Natural killer cell (primary cell): ENCODE measurements at places on chromosomes 7 and 10. TPM values are rescaled to one million over a fixed set of nuclear protein-coding genes. Genes with fewer than 3 reads are reported as not detected.

Gene CDK14
- 1.2 TPM for total RNA-seq

Gene HOXA5
- 0.52 TPM for total RNA-seq

DNA sequence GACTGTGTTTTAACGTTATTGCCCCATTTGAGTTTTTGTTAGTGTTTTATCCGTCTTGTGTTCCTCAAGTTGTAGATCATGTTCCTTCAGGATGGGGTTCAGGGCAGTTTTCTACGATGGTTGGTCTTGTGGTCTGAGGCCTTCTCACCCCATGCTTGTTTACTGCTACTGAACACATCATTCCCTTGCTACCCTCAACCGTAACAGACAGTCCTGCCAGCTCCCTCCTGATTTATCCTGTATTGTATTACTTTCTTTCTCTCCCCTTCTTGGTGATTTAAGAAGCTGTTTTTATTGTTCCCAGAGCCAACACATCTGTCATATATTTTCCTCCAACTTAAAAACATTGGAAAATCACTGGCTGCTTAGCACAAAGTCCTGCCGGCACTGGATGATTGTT is 719.8 kb downstream of the INHBA start:
- H3K27ac ChIP-seq = no peak overlapping the region
- DNase-seq = no peak
- H3K4me1 ChIP-seq = no peaks in the 10 kb centered on the region
- no peak overlapping the region for H3K4me3 ChIP-seq
- no peaks in the 10 kb centered on the region for H3K36me3 ChIP-seq

DNA sequence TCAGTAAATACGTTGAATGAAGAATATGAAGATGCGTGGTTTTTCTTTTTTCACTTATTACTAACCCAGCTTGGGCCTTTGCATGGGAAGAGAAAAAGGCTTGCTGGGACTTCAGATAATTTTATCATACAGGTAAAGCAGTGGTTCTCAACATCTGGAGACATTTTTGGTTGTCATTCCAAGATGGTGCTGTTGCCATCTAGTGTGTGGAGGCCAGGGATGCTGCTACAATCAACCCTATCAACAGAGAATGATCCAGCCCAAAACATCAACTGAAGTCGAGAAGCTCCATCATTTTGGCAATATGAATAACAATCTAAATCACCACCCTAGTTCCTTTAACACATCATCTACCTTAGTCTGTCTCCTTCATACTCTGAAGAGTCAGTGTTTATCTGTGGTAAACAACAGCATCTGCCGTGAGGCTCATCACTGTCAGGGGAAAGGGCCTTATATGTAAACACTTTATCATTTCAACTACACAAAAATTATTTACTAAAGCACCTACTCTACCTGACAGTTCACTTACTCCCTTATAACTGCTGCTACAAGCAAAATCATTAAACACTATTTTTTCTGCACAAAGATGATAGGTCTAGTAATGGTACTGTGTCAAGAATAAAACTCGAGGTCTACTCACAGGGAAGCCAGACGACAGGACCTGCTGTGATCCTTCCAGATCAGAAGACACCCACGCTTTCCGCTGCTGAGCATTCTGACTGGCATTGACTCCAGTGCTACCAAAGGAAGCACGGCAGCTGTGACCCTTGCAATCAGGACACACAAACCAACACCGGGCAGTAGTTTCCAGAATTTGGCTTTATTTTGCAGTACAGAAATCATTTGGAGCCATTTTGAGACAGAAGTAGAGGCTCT is 48.6 kb downstream of the GDI2 start:
- no peak overlapping the region for H3K27ac ChIP-seq
- no peaks in the 10 kb centered on the region for H3K4me1 ChIP-seq
- DNase-seq = no peak
- no peaks in the 10 kb centered on the region for H3K27me3 ChIP-seq
- peaks cover 73% of the 10 kb centered on the region for H3K36me3 ChIP-seq
- no peak overlapping the region for H3K4me3 ChIP-seq

DNA sequence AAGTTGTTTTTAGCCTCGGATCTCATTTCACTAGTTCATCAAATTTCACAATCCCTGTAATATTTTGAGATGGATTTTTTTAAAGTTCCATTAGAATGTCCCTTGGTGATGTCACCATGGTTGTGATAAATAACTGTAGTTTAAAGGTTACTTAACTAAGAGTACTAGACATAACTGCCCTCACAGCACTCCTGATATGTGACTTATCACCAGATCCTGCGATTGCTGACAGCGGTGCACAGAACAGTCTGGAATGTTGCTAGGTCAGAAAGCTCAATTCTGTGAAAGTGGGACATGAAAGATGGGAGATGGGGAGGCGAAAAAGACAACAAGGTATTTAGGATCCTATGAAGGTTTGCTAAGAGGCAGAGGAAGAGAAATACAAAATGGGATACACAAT is 40.2 kb downstream of the FAM13C start:
- H3K27me3 ChIP-seq = no peaks in the 10 kb centered on the region
- H3K36me3 ChIP-seq = no peaks in the 10 kb centered on the region
- no peak overlapping the region for H3K27ac ChIP-seq
- no peak overlapping the region for H3K4me3 ChIP-seq

DNA sequence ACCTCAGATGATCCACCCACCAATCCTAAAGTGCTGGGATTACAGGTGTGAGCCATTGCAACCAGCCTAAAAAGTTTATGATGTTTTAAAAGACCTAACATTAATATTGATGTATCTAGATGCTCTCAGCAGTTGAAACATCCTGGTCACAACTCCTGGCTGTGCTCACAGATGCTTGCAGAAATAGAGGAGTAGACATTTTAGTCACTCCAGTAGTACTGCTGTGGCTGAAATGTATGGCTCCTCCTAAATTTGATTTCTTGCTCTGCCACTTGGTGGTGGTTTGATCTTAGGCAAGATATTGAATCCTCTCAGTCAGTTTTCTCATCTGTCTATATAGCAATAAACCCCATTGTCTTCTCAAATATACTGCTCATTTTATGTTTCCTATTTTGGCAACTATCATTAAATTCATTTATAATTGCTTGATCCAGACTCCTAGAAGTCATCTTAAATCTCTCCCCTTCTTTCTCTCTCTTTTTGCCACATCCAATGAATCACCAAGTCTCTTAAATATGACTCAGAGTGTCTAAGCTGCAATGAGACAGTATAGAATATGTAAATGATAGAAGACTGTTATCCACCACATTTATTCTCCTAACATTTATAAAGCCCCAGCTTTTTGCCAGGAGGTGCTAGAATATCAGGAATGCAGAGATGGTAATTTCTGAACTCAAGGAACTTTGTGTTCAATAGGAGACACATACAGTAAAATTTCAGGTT is 78.1 kb upstream of the NRBF2 start:
- no peaks in the 10 kb centered on the region for H3K36me3 ChIP-seq
- no peaks in the 10 kb centered on the region for H3K4me1 ChIP-seq
- no peak overlapping the region for H3K4me3 ChIP-seq
- H3K27ac ChIP-seq = no peak overlapping the region
- no peaks in the 10 kb centered on the region for H3K27me3 ChIP-seq

DNA sequence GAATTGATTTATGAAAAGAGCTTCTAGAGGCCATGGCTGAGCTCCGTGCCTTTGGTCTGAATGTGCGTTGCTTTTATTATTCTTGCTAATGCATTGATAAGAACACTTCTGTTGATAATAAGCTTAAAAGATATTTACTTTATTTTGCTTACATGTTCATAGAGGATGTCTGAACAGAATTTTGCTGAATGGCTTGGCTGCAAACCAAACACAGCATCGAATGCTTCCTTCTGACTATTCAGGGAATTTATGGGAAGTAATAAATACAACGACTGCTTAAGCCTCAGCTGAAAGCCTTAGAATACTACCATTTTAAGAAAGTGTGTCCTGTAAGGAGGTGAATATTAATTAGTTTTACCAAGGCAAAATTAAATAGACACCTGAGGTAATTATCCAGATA is 643.5 kb upstream of the POT1 start:
- H3K36me3 ChIP-seq = no peaks in the 10 kb centered on the region
- DNase-seq = no peak
- H3K27me3 ChIP-seq = no peaks in the 10 kb centered on the region
- H3K27ac ChIP-seq = no peak overlapping the region
- no peaks in the 10 kb centered on the region for H3K4me1 ChIP-seq

GRCh38 chr10:28890121-28890950 is 213.0 kb downstream of the BAMBI start:
- H3K4me1 ChIP-seq = no peaks in the 10 kb centered on the region
- no peaks in the 10 kb centered on the region for H3K27me3 ChIP-seq
- H3K36me3 ChIP-seq = no peaks in the 10 kb centered on the region
- H3K27ac ChIP-seq = no peak overlapping the region

Gene AQP1
- total RNA-seq = 1.4 TPM

- H3K27ac ChIP-seq = no peak overlapping the region
- no peak for DNase-seq
- no peaks in the 10 kb centered on the region for H3K27me3 ChIP-seq
- no peaks in the 10 kb centered on the region for H3K36me3 ChIP-seq
Measured at GRCh38 chr10:23516530-23516929, 77.7 kb downstream of the OTUD1 start.

DNA sequence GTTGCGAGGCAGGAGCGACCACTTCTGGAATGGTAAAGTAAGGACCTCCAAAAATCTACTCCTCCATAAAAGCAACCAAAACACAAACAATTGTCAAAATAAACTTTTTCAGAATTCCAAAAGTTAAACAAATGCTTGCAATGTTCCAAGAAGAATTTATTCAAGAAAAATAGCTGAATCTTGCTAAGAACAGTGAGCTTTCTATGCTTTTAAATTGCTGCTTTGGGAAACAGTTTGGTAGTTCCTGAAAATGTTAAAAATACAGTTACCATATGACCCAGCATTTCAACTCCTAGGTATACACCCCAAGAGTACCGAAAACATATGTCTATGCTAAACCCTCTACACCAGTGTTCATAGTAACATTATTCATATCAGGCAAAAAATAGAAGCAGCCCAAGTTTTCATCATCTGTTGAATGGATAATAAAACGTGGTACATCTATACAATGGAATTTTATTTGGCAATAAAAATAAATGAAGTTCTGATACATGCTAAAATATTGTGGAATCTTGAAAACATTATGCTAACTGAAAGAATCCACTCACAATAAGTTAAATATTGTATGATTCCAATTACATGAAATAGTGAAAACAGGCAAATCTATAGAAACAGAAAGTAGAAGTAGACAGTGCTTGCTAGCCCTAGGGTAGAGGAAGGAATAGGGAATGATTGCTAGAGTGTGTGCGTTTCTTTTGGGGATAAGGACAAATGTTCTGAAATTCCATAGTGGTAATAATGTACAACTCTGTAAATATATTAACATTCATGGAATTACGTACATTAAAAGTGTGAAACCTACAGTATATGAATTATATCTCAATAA is 57.0 kb downstream of the LRRN3 start:
- no peak for DNase-seq
- no peak overlapping the region for H3K27ac ChIP-seq
- no peaks in the 10 kb centered on the region for H3K36me3 ChIP-seq
- H3K27me3 ChIP-seq = no peaks in the 10 kb centered on the region

Gene ITIH5
- total RNA-seq = not detected

GRCh38 chr7:988426-988911 is 5.5 kb downstream of the CYP2W1 start:
- no peak overlapping the region for H3K4me3 ChIP-seq
- peaks cover 17% of the 10 kb centered on the region for H3K4me1 ChIP-seq
- H3K27ac ChIP-seq = no peak overlapping the region
- peaks cover 9% of the 10 kb centered on the region for H3K27me3 ChIP-seq

Gene LRRC4
- total RNA-seq = 0.79 TPM

DNA sequence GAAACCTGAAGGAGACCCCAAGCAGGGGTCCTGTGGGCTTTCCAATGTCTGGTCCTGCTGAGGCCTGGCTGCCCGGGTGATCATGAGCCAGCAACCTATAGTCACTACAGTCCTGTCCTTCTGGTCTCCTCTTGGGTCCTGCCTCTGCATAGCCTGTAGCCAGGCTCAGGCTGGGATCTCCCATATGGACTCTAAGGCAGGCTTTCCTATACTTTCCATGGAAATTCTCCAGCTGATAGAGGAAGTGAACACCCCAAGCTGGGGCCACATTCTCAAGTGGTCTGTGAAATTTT is 26.4 kb downstream of the ANXA8 start:
- H3K4me1 ChIP-seq = no peaks in the 10 kb centered on the region
- no peaks in the 10 kb centered on the region for H3K36me3 ChIP-seq
- H3K27me3 ChIP-seq = no peaks in the 10 kb centered on the region
- DNase-seq = no peak
- H3K27ac ChIP-seq = no peak overlapping the region

- no peaks in the 10 kb centered on the region for H3K27me3 ChIP-seq
- no peak for DNase-seq
- H3K27ac ChIP-seq = no peak overlapping the region
- no peak overlapping the region for H3K4me3 ChIP-seq
- no peaks in the 10 kb centered on the region for H3K4me1 ChIP-seq
- H3K36me3 ChIP-seq = no peaks in the 10 kb centered on the region
Measured at GRCh38 chr10:52609071-52609470, 163.5 kb downstream of the MBL2 start.

GRCh38 chr10:106793617-106794016 is 370.9 kb downstream of the SORCS1 start:
- H3K4me3 ChIP-seq = no peak overlapping the region
- no peaks in the 10 kb centered on the region for H3K4me1 ChIP-seq
- no peak overlapping the region for H3K27ac ChIP-seq
- H3K27me3 ChIP-seq = no peaks in the 10 kb centered on the region

DNA sequence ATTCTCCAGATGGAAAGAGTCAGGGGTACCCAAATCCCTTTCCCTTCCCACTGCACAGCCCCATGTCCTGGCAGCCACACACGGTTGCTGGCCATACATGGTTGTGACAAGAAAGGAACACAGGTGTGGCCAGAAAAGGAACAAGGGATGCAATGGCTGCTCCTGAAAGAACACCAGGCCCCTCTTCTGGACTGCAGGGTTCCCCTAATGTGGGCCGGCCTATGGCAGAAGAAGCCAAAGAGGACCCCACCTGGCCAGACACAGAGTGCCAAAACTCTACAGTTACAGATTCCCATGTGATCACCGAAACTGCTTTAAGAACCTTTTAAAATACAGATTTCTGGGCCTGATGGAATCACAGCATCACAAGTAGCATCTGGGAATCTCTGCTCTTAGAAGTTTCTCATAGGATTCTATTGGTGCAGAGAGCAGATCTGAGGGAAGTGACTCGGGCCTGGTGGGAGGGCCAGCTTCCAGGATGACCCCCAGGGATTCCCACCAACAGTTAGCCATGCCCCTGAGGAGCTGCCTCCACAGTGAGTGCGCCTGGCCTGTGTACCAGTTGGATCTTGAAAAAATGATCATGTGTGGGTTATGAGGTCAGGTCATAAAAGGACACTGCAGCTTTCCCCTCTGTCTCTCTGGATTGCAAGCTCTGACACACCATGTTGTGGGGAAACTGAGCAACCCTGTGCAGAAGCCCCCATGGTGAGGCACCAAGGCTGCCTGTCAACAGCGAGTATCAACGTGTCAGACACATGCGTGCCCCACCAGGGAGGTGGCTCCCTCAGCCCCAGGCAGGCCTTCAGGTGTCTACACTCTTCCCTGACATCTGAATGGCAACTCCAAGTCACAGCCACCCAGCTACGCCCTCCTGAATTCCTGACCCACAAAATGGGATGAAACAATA is 89.6 kb upstream of the LANCL2 start:
- no peak overlapping the region for H3K4me3 ChIP-seq
- no peaks in the 10 kb centered on the region for H3K27me3 ChIP-seq
- no peak for DNase-seq
- H3K36me3 ChIP-seq = no peaks in the 10 kb centered on the region

GRCh38 chr10:73920089-73920488 is 9.2 kb downstream of the PLAU start:
- no peak overlapping the region for H3K27ac ChIP-seq
- H3K27me3 ChIP-seq = peaks cover 10% of the 10 kb centered on the region
